ENCODE measurements at places on chromosomes 2 and 18. TPM values are rescaled to one million over a fixed set of nuclear protein-coding genes. Genes with fewer than 3 reads are reported as not detected.

The MYL12B gene
- total RNA-seq: 229 TPM

The PIEZO2 gene
- 0.49 TPM for total RNA-seq

The LMAN1 gene
- 227 TPM for total RNA-seq

DNA sequence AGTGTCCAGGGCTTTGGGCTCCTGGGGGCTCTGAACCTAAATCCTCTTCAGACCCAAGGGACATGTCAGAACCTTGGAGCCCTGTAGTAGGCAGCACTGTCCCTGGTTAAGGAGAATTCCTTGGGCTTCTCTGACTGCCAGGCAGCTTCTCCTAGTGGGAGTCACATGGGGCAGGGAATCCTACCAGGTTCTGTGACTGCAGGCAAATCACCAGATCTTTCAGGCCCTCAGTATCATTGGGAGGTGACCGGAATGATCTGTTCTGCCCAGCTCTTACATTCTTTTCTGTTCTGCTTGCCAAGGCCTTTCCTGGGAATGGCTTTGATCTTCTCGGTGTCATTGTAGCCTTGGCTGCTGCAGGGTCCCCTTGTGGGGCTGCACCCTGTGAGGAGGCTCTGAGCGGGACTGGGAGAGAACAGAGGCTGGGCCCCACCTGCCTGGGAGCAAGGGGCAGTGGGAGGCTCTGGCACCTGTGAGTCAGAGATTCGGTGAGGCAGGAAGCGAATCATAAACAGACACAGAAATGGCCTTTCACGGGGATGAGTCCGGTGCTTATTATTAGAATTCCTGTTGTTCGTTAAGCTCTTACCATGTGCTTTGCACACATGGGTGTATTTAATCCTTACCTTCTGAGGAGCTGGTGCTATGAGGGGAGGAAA, 14.1 kb downstream of the CEP68 start:
- DNase-seq: peak; percentile 51
- peak overlapping the region; percentile 78 for H3K27ac ChIP-seq
- H3K27me3 ChIP-seq: no peaks in the 10 kb centered on the region

- H3K4me1 ChIP-seq: no peaks in the 10 kb centered on the region
- no peak overlapping the region for H3K27ac ChIP-seq
- DNase-seq: no peak
- no peak overlapping the region for H3K4me3 ChIP-seq
- H3K27me3 ChIP-seq: no peaks in the 10 kb centered on the region
Observed at GRCh38 chr2:58197894-58198293, 43.2 kb downstream of the FANCL start.

All from MCF 10A (cell line).